ENCODE measurements at places on chromosomes 3 and 15. TPM values are rescaled to one million over a fixed set of nuclear protein-coding genes. Genes with fewer than 3 reads are reported as not detected.

Gene PRICKLE2
- polyA plus RNA-seq, result not detected

Gene SNRK
- polyA plus RNA-seq, result 49.5 TPM

- DNase-seq, result no peak
Observed at GRCh38 chr3:168545591-168545990, 449.9 kb upstream of the GOLIM4 start.

DNA sequence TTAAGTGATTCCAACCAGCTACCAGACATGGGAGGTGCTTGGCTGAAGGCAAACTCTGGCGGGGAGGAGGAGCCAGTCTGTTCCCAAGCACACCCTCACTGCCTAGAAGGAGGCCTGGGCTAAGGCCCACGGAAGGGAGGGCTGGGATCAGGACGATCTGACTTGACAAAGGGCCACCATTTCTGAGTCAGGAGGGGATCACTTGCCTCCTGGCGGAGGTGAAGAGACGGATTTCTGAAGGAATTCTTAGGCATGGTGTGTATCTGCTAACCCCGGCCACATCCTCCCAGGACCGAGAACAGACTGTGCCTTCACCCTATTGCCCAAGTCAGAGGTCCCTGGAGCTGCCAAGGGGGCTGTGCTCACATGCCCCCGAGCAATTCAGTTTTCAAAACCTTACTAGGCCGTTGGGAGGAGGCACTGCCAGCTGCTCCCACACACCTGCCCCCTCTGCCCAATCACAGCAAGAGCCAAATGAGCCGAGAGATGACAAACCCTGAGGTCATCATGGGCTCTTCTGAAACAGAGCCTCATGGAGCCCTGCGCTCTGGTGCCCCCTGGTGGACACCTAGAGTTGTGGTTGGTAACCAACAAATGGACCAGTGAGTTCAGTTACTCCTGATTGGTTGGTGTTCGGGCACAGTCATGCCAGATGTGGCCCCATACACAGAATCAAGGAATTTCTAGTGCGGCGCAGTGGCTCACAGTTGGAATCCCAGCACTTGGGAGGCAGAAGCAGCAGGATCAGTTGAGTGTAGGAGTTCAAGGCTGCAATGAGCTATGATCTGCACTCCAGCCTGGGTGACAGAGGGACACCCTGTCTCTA lies 6.5 kb upstream of the TNK2 start:
- peak; percentile 90 for DNase-seq

DNA sequence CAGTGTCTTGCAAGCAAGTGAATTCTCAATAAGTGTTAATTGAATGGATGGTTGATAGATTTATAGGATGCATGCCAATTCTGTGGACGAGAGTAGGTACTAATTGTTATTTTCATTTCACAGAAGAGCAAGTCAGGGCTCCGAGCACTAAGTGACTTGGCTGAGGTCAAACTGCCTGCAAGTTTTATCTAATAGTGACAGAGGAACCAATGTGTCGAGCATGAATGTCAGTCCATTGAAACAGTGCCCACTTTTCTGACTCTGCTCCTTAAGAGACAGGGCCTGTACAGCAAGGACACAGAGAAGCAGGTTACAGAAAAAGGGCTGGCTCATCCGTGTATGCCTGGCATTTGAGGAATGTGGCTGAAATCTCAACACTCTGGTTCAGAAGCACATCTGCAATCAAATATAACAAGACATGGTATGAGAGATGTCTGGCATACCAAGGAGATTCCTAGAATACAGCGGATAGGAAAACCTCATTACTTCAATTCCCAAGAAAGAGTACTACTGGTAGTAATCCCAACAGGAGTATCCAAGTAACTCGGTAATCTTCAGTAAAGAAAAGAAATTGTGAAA lies 6.0 kb upstream of the B3GNT5 start:
- DNase-seq, result no peak

DNA sequence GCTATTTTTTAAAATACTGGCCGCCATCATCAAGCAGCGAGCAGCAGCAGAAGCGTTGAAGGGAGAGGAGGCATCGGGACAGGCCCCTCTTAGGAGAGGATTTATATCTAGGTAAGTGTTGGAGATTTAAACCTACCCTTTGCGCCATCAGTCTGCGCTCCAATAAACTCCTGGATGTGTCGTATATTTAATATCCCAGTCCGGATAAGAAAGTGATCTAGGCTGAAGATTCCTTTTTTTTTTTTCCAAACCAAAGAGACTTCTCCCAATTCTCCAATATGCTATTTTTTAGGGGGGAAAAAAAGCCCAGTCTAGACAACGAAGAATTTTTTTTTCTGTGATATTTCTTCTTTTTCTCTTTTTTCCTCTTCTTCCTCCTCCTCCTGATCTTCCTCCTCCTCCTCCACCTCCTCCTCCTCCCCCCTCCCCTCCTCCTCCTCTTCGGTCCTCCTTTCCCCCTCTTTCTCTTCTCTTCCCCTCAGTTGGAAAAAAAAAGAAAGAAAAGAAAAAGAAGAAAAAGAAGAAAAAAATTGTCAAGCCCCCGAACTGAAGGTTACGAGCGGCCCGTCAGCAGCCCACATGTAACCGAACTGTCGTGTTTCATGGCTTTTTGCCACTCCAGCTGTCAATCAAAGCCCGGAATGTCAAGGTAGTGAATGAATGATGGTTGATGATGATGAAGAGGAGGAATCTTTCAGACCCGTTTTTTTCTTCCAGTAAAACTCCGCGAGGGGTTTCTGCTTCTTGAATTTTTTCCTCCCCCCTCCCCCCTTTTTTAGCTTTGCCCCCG lies 835 bp downstream of the MEIS2 start:
- DNase-seq, result peak; percentile 15
